NCI-H1092 (cell line): ENCODE measurements at places on chromosomes 7 and 10.

- no peak for DNase-seq
These were observed 15.2 kb downstream of the ANLN start for GRCh38 chr7:36404639-36405408.

- no peak for DNase-seq
These were observed 4.5 kb upstream of the DGKI start for GRCh38 chr7:137850972-137851945.

DNA sequence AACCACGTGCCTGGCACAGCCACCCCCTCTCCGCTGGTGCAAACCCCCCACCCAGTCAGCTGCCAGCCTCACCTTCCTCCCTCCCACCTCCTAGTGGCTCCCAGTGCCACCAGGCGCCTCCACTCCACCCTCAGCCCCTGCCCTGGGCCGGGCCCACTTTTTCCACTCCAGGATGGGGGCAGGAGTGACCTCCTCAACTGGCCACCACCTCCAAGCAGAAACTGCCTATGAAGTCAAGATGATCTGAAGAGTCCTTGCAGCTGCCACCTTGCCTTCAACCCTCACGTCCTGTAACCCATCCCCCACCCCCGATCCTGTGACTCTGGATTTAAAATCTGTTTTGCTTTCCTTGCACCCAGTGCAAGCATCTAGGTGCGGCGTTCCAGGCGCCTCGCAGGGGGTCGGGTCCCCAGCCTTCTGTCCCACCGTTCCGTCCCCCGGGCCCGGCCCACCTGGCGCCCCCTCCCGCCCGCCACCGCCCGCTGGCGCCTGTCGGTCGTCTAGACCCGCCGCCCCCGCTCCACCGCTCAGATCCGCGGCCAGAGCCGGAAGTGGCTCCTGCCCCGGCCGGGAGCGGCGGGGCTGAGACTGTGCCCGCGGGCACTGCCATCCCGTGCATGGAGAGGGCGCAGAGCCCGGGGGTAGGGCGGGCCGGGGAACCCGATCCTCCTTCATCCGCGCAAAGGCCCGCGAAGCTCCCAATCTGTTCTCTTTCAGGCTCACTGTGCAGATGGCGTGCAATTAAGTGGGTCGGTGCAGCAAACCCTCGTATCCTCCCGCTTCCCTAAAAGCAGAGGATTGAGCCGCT lies 51.2 kb upstream of the GTF2I start:
- DNase-seq, result peak; percentile 33

DNA sequence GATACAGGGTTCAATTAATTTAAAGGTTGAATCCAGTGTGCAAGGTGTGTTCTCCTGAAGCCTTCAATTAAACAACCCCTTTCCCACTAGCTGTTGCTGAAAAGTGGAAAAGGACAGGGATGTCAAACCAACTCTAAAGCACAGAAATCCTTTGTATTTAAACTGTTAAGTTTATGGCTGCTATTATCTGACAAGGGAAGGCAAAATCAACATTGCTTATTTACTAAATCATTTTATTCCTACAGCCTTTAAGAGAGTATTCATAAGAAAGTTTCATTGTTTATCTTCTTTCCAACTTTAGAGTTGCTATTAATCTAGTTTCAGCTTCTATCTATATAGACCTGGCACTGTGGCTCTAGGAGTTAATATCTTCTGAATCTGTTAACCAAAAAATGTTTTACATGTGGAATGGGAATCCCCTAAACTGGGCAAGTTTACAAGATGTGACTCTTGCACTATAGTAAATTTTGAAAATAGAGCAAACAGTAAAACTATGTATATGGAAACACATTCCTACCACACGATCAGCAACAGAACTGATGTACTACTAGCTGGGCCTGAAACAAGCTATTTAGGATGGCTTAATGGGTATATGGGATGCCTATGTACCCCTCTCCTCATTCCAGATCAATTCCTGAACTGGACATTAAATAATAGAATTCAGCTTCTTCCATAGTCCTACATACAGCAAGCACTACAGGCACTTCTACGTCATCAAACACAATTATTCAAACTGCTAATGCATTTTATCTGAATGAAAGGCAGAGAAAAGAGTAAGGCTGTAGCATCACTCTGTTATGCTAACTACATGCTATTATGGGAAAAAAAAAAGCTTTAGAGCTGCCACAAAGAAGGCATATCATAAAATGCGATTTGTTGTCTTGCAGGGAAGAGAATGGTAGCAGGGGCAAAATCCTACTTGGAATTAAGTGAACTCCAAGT lies 52.8 kb downstream of the CDK6 start:
- no peak for DNase-seq

- DNase-seq, result peak; percentile 53
These were observed 19.8 kb downstream of the RGR start for GRCh38 chr10:84264611-84265141.

DNA sequence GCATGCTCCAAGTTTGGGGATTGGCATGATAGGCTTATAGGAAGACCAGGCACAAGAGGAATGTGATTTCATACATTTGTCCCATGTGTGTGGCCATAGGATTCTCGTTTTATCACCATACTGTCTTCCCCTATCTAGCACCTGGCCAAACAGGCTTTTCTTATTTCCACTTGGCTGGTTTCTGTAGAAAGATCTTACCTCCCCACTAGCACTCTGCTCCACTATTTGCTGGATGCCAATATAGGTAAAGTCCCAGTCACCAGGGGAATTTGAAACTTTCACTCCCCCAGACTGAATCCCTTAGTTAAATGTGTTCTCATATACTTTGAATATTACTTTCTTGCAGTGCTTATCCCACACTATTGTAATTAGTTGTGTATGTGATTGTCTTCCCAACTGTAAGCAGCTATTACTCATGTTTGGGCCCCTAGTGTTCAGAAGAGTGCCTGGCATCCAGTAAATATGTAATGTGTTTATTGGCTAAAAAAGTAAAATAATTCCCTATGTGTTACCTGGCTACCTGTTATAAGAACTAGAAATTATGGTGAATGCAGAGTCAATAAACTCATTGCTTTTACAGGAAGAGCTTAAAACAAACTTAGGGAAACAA lies 109.0 kb downstream of the LRMDA start:
- no peak for DNase-seq
